ENCODE measurements at places on chromosomes 3 and 15. TPM values are rescaled to one million over a fixed set of nuclear protein-coding genes. Genes with fewer than 3 reads are reported as not detected.

GRCh38 chr3:129961141-129961541 lies 13.4 kb upstream of the TRH start:
- DNase-seq: no peak

DNA sequence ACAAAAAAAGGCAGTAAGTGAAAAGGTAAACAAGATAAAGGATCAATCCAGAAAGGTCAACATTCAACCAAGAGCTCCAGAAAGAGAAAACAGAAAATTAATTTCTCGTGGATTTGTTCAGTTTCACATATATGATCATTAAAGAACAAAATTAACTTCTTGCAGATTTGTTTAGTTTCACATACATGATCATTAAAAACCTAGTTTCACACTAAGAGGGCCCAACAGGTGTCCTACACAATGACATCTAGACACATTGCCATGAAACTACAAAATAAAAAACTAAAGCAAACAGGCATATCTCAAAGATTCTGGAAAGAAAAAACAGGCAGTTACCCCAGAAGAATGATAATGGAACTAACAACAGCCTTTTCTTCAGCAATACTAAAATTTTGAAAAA lies 22.1 kb downstream of the PHC3 start:
- DNase-seq: no peak

- DNase-seq: no peak
These were observed 19.7 kb downstream of the ALPK3 start for GRCh38 chr15:84836844-84837243.

- no peak for DNase-seq
These were observed 327.9 kb upstream of the CTNNB1 start for GRCh38 chr3:40871394-40871793.

DNA sequence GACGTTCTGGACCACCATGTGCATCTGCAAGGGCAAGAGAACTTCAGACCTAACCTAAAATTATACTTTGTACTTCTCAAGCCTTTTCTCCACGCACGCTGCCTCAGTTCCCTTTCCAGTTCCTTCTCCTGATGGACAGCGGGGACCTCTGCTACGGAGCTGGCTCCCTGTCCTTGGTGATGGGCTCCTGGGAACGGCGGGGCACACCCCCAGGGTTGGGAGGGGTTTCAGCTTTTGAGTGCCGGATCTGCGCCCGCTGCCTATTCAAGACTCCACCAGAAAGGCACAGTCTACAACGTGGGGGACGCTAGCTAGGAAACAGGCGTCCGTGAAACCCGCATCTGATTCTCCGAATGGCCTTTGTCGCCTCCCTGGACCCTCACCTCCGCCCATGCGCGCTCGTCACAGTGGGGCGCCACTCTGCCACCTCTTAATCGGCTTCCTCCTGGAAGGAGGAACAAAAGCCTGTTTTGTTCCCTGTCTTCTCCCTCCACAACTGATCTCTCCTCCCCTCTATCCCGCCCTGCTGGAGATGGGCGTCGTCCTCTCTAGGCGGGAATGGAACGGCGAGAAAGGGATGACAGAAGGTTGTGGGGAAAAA lies 2.2 kb downstream of the GPR149 start:
- no peak for DNase-seq

DNA sequence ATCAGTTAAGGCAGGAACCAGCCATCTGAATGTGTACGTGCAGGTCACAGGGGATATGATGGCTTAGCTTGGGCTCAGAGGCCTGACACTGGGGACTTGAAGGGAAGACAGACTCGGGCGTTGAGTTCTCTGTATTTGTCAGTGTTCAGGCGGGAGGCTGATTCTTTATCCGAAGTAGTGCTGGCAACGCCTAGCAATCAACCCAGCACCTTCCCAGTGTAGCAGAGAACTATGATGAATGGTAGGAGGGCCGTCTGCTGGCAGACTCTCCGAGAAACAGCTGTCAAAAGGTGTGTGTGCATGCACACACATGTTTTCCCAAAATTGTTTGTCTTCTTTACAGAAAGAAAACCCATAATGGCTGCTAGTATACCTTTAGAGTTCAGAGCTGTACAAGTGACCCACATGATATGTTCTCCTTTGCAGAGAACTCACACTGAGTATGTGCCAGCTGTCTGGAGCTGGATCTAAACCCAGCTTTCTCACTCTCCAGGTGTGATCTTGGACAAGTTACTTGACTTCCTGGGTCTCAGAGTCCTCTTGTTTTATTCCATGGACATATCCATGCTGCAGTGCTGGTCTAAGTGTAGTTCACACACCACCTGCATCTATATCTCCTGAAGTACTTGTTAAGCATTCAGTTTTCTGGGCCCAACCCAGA lies 74.5 kb upstream of the LARS2 start:
- DNase-seq: no peak

- DNase-seq: no peak
These were observed 65.4 kb downstream of the RASGRF1 start for GRCh38 chr15:79025201-79025600.

- DNase-seq: no peak
These were observed 231.6 kb downstream of the CACNA2D3 start for GRCh38 chr3:54353946-54354345.

DNA sequence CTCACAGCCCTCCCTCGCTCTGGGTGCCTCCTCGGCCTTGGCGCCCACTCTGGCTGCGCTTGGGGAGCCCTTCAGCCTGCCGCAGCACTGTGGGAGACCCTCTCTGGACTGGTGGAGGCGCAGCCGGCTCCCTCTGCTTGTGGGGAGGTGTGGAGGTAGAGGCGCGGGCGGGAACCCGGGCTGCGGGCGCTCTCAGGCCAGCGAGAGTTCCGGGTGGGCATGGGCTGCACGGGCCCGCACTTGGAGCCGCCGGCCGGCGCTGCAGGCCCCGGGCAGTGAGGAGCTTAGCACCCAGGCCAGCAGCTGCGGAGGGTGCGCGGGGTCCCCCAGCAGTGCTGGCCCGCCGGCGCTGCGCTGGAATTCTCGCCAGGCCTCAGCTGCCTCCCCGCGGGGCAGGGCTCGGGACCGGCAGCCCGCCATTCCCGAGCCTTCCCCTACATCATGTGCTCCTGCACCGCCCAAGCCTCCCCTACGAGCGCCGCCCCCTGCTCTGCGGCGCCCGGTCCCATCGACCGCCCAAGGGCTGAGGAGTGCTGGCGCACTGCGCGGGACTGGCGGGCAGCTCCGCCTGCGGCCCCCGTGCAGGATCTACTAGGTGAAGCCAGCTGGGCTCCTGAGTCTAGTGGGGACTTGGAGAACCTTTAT lies 46.0 kb upstream of the GSK3B start:
- no peak for DNase-seq

GRCh38 chr3:42502429-42503250 lies at the start of gene VIPR1:
TSS of gene VIPR1 (plus strand) at chr3:42502643. CDS start at chr3:42502736, 93 bp downstream.
- peak; percentile 95 for DNase-seq

DNA sequence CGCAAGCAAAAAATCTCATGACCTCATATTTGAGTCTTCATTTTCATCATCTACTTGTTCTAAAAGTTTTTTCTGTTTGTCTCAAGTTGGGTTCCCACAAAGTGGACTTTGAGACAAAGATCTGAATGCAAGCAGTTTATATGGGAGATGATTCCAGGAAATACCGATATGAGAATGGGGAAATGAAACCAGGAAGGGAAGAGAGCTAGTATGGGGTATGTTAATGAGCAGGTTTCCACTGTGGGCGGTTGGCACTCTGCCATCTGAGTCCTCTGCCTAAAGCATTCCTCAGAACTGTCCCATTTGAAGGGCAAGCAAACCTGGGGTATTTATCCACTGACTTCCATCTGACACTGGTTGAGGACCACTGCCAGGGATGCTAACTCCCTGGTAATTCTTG lies 8.8 kb downstream of the ADPRH start:
- peak; percentile 49 for DNase-seq

NPAP1 gene
- not detected for total RNA-seq

SLC12A1 gene
- total RNA-seq: not detected

PLAAT1 gene
- total RNA-seq: not detected

TRH gene
- not detected for total RNA-seq
